ENCODE measurements at places on chromosomes 1 and 21. TPM values are rescaled to one million over a fixed set of nuclear protein-coding genes. Genes with fewer than 3 reads are reported as not detected.

RGS13 gene
- total RNA-seq, result not detected

SV2A gene
- total RNA-seq, result 6.3 TPM

MANEAL gene
- 0.67 TPM for total RNA-seq

TP73 gene
- not detected for total RNA-seq

Data from right atrium auricular region (tissue), 2 donors.